ENCODE measurements at places on chromosomes 11 and 22.
A peak's percentile ranks its signal among the peaks of the same experiment; 100 is the strongest.

DNA sequence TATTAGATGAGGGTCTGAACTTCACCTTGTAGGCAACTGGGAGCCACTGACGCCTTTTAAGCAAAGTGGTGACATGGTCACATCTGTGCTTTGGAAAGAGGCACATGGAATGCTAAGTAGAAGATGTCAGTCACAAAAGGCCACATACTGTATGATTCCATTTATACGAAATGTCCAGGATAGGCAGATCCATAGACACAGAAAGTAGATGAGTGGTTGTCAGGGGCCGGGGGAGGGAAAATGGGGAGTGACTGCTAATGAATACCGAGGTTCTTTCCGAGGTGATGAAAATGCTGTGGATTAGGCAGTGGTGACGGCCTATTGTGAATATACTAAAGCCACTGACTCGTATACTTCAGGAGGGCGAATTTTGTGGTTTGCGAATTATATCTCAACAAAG lies 20.6 kb downstream of the NECTIN1 start:
- no peak for DNase-seq

- peak; percentile 3 for DNase-seq
These were observed 281 bp downstream of the TSPAN18 start for GRCh38 chr11:44727114-44727372.

GRCh38 chr11:62504158-62504973 lies 42.2 kb downstream of the AHNAK start:
- no peak for DNase-seq

GRCh38 chr11:118439646-118440045 lies 3.4 kb downstream of the KMT2A start:
- no peak for DNase-seq

DNA sequence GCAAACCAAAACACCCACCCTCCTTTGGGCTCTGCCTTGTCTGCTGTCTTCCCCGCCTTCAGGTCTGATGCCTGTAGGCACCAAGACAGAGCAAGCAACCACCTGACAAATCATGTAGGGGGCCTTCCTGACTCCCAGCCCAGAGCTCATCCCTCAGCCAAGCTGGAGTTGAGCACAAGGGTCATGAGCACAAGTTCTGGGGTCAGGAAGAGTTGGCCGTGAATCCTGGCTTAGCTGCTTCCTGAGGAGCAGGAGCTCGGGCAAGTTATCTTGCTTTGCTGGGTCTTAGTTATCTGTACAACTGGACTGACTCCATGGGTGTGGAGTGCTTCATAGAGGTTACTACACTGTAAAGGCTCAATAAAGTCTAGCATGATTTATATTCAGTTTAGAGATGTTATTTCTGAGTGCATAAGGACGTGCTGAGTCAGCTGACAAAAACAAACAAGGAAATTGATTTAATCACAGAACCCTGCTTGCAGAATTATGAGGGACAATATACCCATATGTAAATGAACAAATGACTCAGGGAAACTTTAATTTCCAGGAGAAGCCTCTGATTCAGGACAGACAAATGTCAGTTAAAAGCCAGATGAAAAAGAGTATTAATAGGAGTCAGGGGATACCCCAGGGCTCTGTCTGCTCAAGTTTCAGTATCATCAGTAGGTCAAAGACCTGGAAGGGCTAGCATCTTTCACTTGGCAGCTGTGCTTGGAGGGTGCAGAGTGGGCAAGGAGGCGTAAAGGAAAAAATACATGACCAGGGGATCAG lies 15.0 kb upstream of the APOA1 start:
- DNase-seq = no peak

DNA sequence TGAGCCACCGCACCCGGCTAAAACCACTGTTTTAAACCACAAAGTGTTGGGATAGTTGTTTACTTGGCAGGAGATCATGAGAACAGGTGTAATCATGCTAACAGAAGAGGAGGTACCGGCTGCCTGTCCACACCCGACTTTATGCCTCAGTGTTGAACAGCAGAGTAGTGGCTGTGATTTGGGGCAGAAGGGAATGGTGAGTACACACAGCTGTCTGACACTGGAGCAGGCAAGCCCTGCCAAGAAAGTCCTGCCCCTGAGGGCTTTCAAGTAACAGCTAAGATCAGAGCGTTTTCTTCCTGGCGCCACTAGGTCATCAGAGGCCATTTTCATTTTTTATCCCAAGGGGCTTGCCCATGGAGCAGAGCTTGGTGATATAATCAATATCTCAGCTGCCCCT lies 8.1 kb downstream of the CDKN1C start:
- DNase-seq = no peak

DNA sequence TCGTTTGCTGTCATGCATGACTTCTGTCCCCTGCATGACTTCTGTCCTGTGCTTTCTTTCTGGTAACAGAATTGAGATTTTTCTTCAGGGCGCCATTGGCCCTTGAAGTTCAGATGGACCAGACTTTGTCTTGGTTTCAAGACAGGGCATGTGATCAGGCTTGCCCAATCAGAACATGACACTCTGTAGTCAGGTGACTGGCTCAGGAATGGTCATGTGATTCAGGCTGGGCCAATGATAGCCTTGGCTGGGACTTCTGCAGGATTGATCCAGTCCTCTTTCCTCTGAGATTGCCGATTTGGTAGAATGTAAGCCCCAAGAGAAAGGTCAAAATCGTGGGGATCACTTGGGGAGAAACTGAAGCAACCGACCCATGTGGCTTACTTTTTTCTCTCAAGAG lies 90.5 kb upstream of the ALX4 start:
- no peak for DNase-seq

DNA sequence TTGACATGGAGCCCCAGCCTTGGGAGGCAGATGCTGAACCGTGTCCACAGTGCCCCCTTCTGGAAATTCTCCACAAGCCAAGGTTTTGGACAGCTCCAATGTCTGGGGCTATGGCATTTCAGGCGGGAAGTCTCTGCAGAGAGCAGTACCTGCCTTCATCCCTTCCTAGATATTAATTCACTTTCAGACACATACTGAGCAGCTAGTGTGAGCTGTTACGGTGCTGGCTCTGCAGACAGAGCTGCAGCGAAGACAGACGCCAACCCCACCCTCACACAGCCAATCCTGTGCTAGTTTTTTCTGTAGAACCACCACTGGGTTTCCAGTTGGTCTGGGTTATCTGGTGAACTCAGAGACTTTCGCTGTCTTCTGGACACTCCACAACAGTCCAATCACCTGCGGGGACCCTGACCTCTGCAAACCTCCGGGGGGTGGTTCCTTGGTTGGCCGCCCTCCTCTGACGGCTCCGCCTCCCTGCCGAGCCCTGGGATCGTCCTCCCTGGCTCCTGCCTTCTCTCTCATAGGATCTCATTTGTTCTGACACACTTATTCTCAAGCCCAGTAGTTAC lies 9.1 kb downstream of the LMF2 start:
- DNase-seq = peak; percentile 38

- no peak for DNase-seq
These were observed 76.9 kb downstream of the KCNJ1 start for GRCh38 chr11:128790196-128790595.

- no peak for DNase-seq
These were observed 58.6 kb upstream of the EIF3D start for GRCh38 chr22:36587289-36588154.

DNA sequence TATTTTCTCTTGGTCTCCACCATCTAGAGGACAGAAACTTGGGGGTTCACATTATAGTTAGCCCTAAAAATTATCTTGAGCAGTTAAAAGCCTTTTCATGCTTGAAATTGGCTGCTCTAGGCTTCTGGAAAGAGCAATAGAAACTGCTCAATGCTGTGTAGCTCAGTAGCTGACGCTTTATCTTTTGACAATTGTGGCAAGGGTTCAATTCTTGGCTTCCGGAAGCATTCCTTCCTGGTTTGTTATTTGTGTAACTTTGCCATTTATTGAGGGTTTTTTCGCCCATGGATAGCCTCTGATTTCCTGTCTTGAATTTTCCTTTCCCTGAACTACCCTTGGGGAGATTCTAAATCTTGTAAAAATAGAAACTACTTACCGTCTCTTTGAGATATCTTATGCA lies 10.3 kb upstream of the OR56A1 start:
- no peak for DNase-seq

DNA sequence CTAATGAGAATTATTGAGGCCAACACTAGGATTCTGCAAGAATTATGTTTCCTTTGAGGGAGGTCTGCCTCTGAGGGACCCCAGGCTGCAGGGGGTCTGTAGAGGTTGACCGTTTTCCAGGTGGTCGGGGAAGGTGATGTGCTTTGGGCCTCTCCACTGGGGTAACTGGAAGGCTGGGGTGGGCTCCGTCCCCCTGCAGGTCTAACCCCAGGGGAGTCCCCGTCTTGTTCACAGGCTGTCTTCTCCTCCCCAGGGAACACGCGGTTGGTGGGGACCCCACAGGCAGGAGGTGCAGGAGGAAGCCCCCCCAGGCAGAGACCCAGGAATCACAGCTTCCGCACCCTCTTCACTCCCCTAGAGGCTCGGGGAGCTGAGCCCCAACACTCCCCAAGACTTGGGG lies 726.4 kb downstream of the BRD1 start:
- no peak for DNase-seq

DNA sequence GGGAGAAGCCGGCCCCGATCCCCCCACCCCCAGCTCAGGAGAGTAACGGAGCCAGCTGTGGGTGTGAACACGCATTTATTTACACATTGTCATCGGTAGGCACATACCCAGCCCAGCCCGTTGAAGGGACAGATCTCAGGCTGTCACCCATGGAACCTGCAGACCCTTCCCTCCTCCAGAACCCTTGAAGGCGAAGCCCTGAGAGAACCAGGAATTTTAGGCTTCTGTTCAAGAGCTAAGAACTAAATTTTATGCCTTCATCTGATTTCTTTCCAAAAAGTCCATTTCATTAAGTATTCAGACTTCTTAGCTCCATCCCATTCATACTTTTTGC lies 379 bp upstream of the BRMS1 start:
- DNase-seq = no peak

DNA sequence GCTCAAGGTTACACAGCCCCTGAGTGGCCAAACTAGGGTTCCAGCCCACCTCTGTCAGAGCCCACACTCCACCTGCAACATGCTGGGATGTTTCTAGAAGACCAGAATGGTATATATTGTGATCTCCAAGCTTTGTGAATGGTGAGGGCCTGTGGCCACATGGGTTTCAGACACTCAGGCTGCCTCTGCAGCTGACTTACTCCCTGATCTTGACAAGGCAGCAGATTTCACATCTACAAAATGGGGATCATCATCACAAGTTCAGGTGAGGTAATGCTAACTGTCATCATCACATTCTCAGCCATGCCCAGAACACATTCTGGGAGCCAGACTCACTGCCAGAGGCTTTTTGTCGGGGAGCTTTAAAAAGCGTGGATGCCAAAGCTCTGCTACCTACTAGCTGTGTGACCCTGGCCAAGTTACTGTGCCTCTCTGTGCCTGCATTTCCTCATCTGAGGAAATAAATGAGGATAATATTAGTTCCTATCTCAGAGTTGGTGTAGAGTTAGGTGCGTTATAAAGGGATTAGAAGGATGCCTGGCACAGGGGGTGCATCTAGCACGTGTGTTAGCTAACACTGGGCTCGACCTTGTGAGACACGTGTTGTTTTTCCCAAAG lies 24.9 kb upstream of the WNT11 start:
- no peak for DNase-seq

DNA sequence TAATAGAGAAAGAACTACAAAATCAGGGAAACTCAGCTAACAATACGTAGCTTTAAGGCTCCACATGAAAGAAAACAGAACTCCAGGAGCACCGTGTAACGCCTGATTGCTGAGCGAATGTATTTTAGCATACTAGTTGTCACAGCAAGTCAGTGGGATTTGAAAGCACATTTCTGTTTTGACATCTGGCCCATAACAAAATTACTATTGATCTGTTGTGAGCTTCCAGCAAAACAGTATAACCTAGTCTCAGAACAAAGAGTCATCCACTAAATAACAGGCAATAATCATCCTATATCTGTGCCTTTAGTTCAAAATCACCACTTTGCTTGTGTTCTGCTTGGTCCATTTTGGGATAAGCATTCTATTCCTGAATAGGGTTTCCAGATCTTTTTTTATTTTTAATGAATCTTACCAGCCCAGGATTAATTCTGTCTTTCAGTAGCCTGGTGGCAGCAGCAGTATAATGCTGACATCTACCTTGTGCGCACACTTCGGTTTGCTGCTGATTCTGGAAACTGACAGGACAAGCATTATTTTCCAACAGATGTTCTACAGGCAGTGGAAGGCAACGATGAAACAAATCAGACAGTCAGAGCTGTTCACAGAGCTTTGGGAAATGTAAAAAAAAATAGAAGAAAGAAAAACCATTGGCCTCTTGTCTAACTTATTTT lies 66.2 kb downstream of the CADM1 start:
- no peak for DNase-seq

- no peak for DNase-seq
These were observed 30.1 kb downstream of the IGHMBP2 start for GRCh38 chr11:68933605-68934320.

DNA sequence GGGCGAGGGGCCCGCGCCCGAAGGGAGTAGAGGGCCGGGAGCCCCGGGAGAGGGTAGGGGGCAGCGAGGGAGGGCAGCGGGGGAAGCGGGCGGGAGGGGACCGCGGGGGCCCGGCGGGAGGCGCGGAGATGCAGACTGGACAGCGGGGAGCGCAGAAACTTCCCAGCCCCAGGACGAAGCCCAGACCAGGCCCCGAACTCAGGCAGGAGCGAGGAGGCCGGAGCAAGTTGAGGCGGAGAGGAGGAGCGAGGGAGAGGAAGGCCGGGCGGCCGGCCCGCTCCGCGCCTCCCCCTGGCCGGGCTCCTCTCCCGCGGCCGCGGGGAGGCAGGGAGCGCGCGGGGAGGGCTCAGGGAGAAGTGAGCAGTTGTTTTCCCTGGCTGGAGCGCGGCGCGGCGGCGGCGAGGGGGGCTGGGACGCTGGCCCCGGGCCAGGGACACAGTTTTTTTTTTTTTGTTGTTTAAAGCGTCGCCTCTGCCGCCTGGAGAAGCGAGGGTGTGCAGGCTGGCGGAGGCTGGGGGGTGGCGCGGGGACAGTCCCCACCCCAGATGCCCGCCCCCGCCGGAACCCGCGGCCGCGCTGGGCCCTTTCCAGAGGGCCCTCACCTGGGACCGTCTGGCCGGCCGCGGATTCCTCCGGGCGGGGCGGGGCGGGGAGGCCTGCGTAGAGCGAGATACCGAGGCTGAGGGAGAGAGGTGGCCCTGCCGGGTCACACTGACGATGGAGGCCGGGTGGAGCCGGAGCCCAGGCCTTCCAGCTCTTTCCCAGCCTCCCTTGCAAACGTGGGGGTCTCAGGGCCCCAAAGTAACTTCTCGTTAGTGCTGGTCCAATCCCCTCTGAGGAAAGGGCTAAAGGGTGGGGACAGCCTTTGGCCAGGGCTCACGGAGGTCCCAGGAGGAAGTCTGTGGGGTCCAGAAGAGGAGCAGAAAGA lies at the start of gene LTBP3:
LTBP3 (minus strand) TSS at position 358 of the 928 bp plus-strand sequence. CDS start 400 bp downstream, outside the sequence.
- DNase-seq = no peak

DNA sequence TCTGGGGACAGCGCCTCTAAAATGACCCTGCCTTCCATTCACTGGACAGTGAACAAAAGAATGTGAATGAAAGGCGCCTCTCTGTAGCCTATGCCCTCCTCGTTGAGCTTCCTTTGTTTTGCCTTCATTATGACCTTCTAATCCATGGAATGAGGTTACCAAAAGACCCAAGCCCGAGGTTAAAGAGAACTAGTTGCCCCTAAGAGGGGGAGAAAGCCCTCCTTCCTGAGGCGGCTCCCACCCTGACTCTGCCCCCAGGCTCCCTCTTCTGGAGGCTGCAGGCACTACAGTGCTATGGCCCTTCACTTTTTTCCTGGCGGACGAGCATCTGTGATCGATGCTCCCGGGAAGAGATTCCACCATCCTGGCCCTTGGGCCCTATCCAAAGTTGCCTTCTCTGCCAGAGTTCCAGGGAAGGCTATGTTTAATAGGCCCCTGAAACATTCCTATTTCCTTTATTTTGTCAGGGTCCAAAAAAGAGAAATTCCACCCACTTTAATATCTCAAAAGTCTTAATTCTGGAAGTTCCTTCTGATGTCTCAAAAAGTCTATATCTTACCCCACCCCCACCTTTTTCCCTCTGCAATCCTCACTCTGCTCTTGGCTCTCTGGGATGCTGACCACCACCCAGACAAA lies 147.3 kb downstream of the FEZ1 start:
- DNase-seq = no peak
